NCI-H1436 (cell line): ENCODE measurements at places on chromosomes 1 and 21.

GRCh38 chr1:29478151-29478791 lies 241.9 kb downstream of the PTPRU start:
- no peak for DNase-seq

- no peak for DNase-seq
Observed at GRCh38 chr1:194466706-194467105, 1280.3 kb upstream of the B3GALT2 start.

GRCh38 chr21:36753556-36753955 lies 54.6 kb downstream of the SIM2 start:
- DNase-seq, result no peak

GRCh38 chr1:85838238-85838637 lies 130.0 kb upstream of the ZNHIT6 start:
- DNase-seq, result no peak

DNA sequence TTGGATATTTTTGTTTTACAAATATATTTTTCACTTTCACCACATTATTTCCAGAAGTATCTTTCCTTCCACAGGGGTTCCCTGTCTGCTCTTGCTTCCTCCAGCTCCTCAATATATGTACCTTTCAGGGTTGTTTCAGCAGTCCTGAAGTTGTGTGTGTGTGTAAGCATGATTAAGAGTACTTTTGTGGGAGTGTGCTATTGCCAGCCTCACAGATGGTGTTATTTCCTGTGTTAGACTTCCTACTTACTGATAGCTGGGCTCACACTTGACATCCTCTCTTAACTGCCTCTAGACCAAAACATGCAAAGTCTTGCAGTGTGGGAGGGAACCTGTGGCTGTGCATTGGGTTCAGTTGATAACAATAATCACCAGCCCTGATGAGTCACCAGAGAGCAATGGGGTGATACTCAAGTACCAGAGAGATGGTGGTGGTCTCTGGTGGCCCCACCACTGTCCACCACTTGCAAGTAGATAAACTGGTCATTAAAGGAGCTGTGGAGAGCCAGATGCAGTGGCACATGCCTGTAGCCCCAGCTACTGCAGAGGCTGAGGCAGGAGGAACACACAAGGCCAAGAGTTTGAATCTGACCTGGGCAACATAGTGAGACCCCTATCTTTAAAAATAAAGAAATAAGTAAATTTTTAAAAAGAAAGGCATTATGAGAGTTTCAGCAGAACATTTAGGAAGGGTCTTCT lies 126.7 kb downstream of the NR5A2 start:
- DNase-seq, result no peak

DNA sequence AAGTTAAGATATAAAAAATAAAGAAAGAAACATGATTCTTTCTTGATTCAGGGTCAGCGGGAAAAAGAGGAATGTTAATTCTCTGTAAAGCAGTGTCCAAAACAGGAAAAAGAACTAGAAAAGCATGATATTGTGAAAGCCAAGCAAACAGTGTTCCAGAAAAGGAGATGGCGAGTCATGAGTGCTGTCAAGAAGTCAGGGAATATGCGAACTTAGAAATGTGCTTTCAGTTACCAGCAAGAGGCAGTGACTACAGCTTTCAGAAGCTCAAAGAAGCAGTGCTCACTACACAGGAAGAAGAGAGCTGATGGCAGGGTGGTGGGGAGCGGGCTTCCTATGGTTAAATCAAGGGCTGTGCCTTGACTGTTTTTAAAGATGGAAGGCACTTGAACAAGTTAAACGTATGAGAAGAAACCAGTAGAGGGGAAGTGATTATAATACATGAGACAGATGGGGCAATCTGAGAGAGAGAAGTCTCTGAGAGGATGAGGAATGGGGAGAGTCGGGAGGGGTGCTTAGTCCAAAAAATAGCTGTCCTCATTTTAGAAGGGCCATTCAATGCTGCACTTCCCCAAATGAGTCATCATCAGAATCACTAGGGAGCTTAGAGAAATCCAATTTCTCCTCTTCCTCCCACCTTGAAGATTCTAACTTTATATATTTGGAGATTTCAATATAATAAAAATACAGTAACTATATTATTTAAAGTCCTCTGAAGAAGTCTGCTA lies 90.4 kb downstream of the KCNK1 start:
- no peak for DNase-seq

DNA sequence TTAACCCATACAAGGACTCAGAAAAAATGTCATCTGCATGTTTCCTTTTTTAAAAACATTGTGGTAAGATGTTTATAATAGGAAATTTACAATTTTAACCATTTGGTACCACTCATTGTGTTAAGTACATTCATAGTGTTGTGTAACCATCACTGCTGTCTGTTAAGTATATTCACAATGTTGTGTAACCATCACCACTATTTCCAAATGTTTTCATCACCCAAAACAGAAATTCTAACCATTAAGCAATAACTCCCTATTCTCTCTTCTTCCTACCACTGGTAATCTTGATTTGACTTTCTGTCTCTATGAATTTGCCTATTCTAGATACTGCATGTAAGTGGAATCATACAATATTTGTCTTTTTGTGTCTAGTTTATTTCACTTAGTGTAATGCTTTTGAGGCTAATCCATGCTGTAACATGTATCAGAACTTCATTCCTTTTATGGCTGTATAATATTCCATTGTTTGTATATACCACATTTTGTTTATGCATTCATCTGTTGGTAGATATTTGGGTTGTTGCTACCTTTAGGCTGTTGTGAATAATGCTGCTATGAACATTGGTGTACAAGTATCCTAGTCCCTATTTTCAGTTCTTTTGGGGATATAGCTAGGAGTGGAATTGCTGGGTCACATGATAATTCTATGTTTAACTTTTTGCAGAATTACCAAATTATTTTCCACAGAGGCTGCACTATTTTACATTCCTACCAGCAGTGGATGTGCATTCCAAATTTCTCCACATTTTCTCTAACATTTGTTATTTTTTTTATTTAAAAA lies 14.1 kb downstream of the HIPK1 start:
- DNase-seq, result no peak

GRCh38 chr1:19507516-19507915 lies 22.2 kb upstream of the CAPZB start:
- no peak for DNase-seq

DNA sequence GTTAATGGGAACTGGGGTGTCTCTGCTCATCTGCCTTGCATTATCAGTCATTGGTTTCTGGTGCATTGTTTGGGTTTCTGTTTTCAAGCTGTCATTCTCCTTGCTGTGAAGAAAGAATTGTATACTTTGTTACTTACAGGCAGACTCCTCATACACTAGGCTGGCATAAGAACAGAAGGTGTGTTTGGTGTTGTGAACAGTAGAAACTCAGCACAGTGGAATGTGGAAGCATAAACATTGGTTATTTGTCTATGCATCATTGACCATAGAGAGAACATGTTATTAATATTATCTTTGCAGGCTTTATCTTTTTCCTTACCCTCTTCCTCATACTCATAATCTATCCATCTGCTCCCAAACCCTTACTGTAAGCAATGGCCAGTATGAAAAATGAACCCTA lies 18.2 kb downstream of the C1orf87 start:
- DNase-seq, result no peak

DNA sequence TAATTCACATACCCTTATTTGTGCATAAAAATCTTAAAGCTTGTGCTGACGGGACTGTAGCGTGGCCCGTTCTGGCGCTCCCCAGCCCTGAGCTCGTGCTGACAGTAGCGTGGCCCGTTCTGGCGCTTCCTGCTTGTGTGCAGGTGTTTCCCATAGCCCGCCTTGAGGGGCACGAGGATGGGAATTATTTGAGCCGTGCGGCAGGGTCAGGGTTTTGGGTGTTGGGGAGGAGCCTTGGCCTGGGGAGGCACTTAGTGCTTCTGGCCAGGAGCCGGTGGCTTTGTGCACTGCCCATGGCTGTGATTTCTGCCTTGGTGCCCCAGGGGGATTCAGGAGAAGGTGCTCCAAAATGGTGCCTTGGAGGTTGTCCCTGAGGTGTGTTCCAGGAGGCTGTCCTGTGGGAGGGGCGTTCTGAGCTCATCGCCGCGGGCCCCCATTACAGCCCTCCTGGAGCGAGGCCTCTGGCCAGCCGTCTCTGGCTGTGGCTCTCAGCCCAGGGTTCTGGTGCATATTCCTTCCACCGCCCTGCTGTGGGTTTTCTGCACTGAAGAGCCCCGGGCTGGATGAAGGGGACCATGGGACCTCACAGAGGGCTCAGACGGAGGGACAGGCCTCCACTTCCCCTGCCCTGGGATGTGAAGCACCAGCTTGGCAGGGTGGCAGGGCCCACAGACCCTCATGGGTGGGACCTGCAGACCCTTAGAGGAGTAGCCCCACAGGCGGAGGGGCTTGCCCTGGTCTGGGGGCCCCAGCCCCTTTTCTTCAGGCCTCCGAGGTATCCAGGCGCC lies 6.6 kb downstream of the SLX9 start:
- no peak for DNase-seq

- no peak for DNase-seq
Observed at GRCh38 chr1:228900099-228900885, 165.0 kb downstream of the RHOU start.

GRCh38 chr1:116489231-116489697 lies 81.6 kb downstream of the CD58 start:
- no peak for DNase-seq

- DNase-seq, result no peak
Observed at GRCh38 chr1:50493710-50494109, 70.5 kb upstream of the DMRTA2 start.

DNA sequence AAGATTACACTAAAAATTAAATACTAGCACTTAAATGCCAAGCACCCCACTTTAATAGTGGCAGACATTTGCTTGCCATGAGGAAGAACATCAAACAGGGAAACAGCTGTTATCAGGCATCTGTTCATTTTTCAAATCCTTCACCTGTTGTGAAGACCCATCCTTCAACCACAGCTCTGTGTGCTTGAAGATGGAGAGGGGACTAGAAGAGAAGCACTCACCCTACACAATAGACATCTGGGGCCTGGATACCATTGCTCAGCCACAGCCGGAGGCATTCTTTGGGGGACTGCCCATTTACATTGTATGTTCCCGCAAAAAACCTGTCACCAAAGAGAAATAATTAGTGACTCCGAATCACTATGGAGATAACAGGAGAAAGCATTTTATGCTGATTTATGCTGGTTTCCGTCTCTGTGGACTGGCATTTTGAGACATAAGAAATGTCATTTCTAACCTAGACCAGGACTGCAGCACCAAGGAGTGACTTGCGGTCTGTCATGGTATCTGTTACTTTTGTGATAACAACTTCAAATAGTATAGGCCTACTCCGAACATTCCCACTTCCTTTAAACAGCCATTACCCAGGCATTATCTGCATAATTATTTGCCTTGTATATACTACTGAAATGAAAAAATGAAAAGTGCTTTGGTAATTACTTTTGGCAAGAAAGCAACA lies 28.8 kb upstream of the MTF1 start:
- no peak for DNase-seq

- no peak for DNase-seq
Observed at GRCh38 chr1:8603220-8603616, 214.2 kb downstream of the RERE start.

DNA sequence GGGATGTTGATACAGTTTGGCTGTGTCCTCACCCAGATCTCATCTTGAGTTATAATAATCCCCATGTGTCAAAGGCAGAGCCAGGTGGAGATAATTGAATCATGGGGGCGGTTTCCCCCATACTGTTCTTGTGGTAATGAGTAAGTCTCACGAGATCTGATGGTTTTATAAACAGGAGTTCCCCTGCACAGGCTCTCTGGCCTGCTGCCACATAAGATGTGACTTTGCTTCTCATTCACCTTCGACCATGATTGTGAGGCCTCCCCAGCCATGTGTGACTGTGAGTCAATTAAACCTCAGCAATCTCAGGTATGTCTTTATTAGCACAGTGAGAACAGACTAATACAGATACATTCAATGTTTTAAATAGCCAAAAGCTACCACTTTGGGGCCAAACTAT lies 41.1 kb downstream of the SLC35F3 start:
- DNase-seq, result peak; percentile 31

- DNase-seq, result no peak
Observed at GRCh38 chr1:240055936-240056335, 35.7 kb upstream of the FMN2 start.

DNA sequence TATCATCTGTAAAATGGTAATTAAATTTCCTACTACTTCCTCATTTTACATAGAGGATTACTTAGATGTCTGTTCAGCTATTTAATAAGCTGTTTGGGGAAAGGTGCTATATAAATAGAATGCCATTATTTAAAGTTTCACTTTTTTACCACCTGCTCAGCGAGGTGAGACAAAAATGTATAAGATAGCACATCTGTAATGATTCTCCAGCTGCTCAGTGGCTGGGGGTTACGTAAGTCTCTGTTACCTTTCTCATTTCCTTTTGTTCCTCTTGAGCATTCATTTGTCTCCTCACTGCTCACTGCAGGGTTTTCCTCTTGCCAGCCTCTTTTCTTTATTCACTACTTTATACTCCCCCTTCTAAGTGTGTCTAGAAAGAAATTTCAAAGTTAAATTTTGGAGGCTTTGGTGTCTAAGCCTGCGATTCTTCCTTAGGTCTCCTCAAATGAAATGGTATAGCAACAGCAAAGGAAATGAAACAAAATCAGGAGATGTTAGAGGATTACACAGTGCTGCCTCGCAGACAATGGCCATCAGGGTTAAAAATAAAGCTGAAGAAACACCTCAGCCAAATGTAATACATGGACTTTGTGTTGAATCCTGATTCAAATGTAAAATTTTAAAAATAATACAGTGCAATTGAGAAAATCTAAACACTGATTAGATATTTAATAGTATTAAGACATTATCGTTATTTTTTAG lies 6.8 kb downstream of the RGS8 start:
- no peak for DNase-seq

DNA sequence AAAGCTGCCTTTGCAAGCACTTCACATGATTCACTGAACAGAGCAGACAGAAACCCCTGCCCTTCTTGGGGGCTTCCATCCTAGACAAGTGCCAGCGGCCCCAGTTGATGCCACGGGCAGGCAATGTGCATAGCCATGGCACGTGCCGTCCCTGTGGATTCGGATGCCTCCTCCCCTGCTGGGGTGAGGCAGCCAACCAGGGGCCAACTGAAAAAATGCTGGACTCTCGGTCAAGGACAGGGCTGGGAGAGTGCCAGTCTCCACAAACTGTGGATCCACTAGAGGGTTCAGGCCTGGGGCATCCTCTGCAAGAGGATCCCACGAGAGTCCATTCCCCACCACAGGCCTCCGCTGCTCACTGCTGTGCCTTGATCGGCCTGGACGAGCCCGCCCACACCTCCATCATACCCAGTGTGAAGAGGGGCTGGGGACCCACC lies 3.8 kb downstream of the JMJD4 start:
- DNase-seq, result no peak

GRCh38 chr1:233940908-233941307 lies 36.4 kb downstream of the SLC35F3 start:
- DNase-seq, result no peak
